ENCODE measurements at places on chromosomes 7 and 10.

DNA sequence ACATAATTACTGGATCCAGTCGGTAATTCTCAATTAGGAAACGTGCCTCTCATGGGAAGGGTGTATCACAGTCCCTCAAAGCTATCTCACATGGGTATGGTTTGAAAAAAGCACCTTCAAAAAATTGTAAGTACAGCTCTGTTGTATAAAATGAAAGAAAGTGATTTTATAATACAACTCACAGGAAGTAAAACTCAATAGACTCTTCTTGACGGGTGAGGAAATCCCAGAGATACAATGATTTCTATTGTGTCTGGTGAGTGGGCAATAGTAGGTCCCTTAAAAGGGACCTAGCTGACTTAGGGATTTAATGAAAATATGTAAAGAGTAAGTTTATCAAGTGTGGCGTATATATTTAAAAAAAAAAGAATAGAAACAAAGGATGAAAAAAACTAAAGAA, 27.0 kb downstream of the TASOR2 start:
- no peak for DNase-seq

DNA sequence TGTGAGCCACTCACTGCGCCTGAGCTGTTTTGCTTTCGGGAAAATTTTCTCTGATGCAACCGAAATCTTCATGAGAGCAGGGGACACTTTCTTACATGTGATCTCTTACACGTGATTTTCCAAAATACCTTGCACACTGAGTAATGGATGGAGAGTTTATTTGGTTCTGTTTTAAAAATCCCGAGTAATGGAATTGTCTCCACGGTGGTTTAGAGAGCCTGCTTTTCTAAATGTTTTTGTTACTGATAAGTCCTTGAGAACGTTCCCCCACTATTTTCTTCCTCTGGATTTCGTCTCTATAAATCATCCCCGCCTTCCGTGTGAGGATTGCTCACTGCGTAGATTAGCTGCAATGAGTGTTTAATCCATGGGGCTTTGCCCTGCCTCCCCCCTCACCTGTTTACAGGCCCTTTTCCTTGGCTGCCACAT, 25.7 kb downstream of the CAMK1D start:
- DNase-seq, result no peak

DNA sequence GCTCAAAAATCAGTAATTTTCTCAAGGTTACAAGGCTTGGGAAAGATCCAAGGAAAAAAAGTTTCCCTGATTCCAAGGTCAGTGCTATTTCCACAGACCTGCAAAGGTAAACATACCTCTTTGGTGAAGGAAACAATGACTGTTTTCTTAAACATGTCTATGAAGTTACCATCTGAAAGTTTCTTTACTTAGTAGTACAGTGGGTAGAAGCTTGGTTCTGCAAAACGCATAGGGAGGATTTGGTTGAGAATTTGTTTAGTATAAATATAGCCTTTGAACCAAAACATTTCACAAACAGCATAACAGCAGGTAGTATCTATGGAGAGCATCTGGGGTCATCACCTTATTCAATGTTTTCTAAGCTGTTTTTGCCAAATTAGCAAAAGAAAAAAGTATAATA, 169.6 kb downstream of the CCSER2 start:
- DNase-seq, result no peak

DNA sequence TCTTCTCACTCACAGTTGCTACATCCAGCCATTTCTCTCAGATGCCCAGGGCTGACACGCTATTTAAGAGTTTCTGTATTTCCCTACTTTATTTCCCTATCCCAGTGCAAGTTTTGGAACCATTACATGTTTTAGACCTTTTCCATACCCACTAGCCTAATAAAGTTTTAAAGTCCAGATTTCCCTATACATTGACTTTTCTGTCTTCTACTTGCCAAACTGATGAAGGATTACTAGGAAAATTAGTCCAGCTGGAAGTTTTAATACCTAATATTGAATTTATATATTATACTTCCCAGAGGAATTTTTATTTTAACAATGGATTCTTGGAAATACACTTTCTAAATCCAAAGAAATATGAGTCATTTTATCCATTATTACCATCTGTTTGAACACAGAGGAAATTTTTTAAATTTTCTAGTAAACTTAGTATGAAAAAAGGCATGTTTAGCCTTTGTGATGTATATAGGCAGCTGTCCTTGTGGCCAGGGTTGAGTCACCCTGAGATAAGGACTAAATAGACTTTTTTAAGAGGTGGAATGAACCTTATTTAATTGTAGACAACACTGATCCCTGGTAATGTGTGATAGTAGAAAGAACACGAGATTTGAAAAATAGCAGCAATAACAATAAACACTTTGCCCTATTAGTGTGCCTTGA, 205.0 kb downstream of the TFEC start:
- DNase-seq, result no peak

DNA sequence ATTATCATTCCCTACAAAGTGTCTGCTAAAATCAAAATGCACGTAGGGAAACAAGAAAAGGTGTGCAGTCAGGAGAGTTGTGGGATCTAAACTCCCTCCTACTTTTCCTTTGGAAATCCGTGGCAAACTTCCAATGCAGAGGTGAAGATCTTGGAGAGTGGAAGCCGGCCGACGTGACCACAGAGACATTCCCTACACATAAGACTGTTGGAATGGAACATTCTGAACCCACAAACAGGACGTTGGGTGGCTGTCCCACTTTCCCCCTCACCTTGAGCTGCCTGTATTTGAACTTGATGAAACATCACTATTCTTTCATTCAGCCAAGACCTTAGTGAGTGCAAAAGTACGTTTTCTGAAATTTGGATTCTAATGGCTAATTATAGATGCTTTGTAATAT, 65.9 kb downstream of the PRKCQ start:
- no peak for DNase-seq

DNA sequence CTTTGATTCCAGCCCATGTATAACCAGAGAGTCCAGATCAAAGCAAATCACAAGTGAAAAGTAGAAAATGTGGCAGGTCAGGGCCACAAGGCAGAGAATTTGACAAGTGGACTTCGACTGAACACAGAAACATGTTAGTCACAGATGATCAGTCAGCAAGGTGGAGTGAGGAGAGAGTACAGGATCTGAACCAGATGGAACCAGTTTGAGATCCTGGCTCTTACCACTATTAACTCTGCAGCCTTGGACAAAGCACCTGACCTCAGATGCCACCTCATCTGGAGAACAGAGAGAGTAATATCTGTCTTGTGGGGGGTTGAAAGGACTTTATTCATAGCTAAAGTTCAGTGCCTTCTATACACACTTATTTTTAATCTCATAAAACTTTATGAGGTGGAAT, 4.4 kb downstream of the MRLN start:
- DNase-seq, result no peak

DNA sequence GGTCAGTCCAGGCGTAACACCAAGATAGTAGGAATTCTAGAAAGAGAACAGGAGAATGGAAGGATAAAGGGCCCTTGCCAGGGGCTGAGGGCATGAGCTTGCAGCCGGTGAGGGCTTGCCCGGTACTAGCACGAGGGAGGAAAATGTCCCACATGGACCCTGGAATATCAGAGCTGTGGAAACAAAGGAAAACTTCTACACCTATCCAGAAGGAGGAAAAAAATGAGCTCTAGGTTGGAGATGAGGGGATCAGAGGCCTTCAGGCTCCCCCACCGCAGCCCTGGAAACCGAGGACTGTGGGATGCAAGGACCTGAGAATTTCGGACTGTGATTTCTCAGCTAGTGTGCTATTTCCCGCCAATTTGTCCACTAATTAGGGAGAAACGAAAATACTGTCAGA, 22.1 kb downstream of the RAMP3 start:
- DNase-seq, result no peak

DNA sequence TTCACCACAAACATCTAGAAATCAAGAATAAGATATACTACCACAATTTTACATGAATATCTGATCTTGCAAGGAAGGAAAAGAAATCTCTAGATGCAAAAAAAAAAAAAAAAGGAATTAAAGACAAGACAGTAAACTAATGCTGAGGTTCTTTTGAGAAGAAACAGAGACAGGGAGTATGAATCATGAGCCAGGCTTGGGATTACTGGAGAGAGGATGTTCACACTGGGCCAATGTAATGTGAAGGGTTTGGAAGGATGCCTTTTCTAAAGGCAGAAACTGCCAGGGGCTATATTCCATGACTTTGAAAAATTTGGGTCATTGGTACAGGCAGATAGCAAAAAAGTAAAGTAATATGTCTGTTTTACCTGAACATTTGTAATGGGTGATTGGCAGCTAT, 573.0 kb upstream of the IGFBP3 start:
- DNase-seq, result no peak

- no peak for DNase-seq
Measured at GRCh38 chr10:70417568-70417967, 13.6 kb downstream of the EIF4EBP2 start.

GRCh38 chr7:140534743-140535142, 55.4 kb upstream of the MKRN1 start:
- DNase-seq, result no peak

GRCh38 chr10:67936416-67936815, 52.0 kb downstream of the SIRT1 start:
- DNase-seq, result no peak

GRCh38 chr10:123904834-123905409, 13.3 kb upstream of the CPXM2 start:
- no peak for DNase-seq

- no peak for DNase-seq
Measured at GRCh38 chr7:141133646-141134045, 59.8 kb downstream of the TMEM178B start.

DNA sequence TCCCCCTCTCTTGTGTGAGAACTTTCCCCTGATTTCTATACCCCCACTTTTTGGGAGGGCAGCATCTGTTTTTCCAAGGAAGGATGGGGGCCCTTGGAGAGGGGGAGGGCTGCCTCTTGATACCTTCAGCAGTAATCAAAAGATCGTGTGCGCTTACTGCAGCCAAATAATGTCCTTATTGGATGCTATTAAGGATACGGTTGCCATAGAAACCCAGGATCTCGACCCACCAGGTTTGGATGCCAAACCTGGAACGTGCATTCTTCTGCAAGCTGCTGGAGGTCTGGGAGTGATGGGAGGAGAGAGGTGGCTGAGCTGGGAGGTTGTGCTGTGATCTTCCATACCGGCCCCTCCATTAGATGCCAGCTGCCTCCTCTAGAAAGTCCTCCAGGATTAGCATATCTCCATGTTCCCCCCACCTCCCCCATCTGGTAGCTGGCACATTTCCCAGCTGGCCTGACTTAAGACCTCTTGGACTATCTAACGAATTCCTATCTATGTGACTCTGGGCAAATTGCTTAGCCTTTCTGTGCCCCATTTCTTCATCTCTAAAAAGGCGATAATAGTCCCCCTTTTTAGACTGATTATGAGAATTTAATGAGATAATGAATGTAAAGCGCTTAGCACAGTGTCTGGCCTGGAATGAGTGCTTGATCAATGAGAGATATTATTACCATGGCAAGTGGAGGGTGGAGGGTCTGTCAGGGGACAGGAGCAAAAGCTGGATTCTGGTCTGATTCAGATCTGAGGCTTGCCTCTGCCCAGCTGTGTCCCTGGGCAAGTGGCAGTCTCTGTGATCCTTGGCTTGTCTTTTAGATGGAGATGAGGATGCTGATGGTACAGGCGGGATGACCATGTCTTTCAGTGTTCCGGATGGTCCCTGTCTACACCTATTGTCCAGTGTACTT, 78.5 kb upstream of the PCBD1 start:
- no peak for DNase-seq

GRCh38 chr7:108413782-108414492, 42.3 kb downstream of the NRCAM start:
- no peak for DNase-seq

GRCh38 chr7:34846976-34847375, 189.0 kb downstream of the NPSR1 start:
- no peak for DNase-seq

DNA sequence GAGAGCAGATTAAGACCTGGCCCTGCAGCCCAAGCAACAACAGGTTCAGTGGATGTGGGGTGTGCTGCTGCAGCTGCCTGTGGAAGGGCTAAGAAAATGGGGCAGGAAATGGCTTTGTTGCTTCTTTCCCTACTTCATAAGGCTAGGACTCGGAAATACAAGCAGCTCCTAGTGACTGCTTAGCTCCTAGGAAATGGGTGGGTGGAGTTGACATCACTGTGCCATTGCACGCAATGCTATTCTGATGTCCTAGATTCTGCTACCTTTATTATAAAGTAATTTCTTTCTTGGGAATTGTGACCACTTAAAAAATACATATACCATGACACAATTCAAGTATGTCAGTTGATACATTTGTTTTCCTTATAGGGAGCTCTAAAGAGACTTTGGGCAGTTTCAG, 155.8 kb downstream of the FANK1 start:
- no peak for DNase-seq

DNA sequence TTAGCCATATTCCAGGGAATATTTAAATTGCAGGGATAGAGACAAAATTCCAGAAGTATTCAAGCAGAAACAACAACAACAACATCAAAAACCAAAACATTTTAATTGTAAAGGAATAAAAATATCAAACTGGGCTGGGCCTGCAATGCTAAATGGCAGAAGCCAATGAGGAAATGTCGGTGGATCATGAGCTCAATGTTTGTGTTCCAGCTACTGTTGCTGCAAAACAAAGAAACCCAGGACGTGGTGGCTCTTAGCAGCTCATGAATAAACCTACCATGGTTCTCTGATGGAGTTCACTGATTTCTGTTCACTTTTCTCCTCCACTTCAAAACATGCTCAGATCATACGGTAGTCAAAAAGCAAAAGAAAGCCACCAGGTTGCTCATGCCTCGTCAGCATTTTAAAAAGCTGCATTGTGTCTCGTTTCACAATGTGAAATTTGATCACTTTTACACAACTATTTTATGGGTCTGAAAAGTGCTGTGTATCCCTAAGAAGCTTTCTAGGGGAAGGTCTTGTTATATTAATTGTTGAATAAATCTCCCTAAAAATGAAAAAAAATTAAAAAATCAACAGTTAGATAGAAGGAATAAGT, 54.0 kb downstream of the ASNS start:
- DNase-seq, result no peak

Data from activated T-helper 1 cell treated with Interleukin-2 at 50 U/mL for 16 hours (primary cell).